ENCODE measurements at places on chromosomes 7 and 10. TPM values are rescaled to one million over a fixed set of nuclear protein-coding genes. Genes with fewer than 3 reads are reported as not detected.

The LBX1 gene
- not detected for total RNA-seq

The ZNF277 gene
- total RNA-seq = 21.5 TPM

The PLAC9 gene
- total RNA-seq = not detected

The TDRD1 gene
- 0.16 TPM for total RNA-seq

The AQP1 gene
- 0.22 TPM for total RNA-seq

Data from activated CD8-positive, alpha-beta T cell treated with anti-CD3 and anti-CD28 coated beads for 36 hours (primary cell).